Activated CD8-positive, alpha-beta memory T cell treated with anti-CD3 and anti-CD28 coated beads, Interleukin-2, amount 50 U/mL, for 48 hours (primary cell): ENCODE measurements at places on chromosomes 6 and 20.
A peak's percentile ranks its signal among the peaks of the same experiment; 100 is the strongest.

- no peak for DNase-seq
Observed at GRCh38 chr20:8242066-8242465, 110.0 kb downstream of the PLCB1 start.

GRCh38 chr6:119105282-119105681, 26.8 kb upstream of the FAM184A start:
- DNase-seq: no peak

DNA sequence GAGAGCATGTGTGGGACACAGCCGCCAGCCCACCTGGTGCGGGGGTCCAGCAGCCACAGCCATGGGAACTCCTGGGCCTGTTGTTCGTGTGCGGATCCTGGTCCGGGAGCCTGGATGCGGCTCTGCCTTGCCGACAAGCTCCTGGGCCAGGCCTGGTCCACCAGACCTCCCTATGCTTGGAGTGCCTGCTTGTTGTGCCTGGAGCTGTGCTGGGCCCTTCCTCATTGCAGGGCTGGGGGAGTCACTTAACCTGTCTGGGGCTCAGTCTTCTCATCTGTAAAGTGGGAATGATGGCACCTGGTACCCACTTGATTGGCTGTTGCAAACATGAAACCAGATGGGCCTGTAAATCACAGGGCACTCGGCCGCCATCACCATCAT, 2.6 kb upstream of the OSBPL2 start:
- DNase-seq: no peak

- no peak for DNase-seq
Observed at GRCh38 chr6:122200440-122200839, 199.0 kb upstream of the HSF2 start.

DNA sequence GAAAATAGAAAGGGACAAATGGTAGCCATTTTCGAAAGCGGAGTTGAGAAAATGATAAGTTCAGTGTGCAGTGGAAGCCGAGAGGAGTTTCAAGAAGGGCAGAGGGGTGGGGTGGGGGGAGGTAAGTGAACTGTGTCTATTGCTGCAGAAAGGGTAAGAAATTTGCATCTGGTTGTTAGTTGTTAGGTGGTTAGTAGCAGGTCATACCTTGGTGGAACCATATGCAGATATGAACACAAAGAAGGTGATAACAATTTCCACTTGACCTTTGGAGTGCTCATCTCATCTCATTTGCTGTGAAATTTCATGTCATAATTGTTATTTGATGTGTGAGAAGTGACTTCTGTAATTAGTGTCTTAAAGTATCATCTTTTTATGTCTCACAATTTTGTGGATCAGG, 288.2 kb downstream of the QKI start:
- DNase-seq: no peak

GRCh38 chr20:54822386-54822785, 347.0 kb downstream of the DOK5 start:
- no peak for DNase-seq

DNA sequence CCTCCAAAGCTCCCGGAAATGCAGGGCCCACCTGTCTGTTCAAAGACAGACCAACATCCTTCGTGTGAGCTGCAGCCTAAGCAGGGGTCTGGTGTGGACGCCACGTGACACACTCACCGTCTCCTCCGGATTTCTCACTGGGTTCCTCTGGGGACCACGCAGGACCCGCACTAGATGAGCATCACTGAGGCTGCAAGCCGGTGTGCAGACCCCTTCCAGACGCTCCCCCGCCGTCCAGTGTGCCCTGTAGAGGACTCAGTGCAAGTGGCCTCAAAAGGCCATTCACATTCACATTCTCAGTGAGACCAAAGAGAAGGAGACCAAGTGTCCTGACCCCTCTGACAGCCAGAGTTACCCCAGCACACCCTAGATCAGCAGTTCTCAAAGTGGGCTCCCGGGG, 91.2 kb upstream of the QKI start:
- DNase-seq: no peak

DNA sequence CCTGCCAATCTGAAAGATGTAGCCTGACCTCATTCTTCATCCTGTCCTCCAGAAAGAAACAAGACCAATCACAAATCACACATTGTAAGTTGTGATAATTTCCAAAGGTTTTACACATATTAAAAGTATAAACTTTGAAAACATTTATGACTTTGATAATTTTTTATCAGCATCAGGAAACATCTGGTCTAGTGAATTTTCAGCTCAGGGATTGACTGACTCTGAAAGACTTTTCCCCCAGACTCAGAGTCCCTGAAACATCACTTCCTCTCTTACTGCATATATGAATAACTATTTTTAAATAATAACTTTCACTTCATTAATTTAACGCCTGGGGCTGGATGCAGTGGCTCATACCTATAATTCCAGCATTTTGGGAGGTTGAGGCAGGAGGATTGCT, 48.5 kb upstream of the SSTR4 start:
- DNase-seq: no peak

DNA sequence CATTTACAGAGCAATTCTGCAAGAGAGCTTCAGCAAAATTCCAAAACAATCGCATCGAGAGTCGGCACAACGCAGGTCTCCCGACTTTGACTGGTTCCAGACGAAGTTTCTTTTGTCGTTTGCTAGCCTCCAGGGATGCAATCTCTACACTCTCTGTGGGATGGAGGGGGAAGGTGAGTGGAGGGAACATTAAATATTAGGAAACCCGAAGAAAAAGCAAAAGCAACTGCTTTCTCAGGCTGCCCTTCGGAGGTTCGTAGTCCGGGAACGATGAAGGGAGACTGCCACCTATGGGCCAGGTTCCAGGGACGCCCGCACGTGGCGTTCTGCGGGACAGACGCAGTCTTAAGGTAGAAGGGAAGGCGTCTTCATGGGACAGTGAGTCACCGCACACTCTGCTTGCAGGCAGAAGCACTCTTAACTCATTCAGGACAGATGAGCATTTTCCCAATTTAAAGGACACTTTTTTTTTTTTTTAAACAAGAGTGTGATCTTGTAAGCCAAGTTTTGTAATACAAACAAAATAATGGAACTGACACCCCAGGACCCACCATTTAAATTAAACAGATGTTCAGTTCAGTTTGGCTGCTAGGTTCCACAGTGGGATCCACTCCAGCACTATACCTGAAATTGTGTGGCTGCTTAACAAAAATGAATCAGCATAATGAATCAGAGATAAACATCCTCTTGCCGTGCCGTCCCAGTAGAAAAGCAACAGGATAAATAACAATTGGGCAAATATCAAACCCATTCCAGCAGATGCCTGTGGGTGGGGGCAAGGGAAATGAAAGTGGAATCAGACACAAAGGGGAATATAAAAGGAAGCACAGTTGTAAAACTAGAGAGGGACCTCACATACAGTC, 65.8 kb upstream of the ARMC2 start:
- peak; percentile 87 for DNase-seq

GRCh38 chr6:138396709-138397108, 7.3 kb upstream of the HEBP2 start:
- DNase-seq: no peak

DNA sequence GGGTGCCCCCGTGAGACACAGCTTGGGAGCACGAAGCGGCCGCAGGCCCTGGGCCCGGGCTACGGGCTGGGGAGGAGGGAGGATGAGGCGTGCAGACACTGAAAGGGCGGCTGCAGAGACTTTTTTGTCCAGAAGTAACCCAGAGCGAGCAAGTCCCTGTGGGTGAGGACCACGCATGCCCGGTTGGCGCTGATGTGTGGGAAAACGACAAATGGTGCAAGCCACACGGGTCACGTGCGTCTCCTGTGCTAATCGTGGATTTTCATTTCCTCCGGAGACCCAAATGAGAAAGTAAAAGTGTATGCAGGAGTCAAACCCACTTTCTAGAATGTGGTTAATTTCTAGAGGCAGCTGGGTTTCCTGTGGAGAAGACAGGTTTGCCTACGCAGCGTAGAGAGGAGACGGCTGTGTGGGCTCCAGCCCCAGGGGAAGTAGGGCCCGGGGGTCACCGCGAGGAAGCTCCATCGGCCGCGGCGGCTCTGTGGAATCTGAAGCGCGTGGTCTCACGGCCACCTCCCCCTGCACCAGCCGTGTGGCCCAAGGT, 19.0 kb downstream of the DLL1 start:
- peak; percentile 82 for DNase-seq

- DNase-seq: peak; percentile 79
Observed at GRCh38 chr20:50561379-50562078, 51.3 kb downstream of the PTPN1 start.

GRCh38 chr6:138103871-138104270, 3.3 kb downstream of the PERP start:
- no peak for DNase-seq

GRCh38 chr6:90197854-90198496, 98.7 kb downstream of the BACH2 start:
- no peak for DNase-seq

DNA sequence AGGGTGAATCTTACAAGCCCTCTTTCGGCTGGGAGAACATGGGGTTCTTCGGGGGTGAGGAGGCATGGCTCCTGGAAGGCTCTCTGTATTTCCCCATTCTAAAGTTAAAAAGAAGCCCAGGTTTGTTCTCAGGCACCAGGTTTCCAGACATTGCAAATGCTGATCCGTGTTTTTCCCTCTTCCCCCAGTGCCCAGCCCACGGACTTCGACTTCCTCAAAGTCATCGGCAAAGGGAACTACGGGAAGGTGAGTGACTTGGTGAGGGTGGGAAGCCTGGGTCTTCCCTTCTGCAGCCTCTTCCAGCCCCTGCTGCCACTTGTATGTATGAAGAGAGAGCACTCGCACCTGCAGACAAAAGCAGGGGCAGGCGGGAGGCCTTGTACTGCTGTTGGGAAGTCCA, 8.7 kb downstream of the SGK2 start:
- no peak for DNase-seq

DNA sequence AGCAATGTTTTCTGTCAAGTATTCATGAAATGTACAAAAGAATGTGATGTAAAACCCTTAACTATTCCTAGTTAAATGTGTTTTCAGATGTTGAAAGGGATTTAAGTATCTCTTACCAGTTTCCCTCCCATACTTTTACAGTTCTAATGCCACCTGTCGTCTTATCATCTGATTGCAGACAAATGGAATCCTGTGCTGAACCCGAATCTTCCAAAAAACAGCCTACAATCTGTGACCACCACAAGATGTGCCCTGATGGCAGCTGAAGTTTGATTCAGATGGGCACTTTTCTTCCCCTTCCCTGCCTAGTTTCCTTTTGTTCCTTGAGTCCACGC, 1.9 kb downstream of the TOMM6 start:
- DNase-seq: peak; percentile 12

DNA sequence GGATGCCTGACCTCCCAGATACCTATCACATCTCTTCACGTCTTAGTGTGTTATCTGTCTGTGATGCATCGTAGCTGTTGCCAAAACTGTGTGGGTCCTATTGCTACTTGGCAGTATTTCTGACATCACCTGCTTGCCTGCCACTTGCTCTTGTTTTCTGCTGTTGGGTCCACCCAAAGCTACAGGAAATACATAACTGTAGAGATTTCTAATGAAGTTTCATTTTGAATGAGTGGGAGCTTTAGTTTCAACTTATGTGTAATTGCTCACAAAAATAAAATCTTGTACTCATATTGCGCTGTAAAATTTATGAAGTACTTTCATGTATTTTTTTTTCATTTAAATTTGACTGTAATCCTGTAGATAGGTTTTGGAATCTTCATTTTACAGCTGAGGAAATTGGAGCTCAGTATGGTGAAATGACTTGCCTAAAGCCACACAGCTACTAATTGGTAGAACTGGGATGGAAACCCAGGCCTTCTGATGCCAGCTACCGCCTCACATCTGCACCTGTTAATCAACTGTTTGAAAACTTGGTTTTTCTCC, 113.6 kb upstream of the MAN1A1 start:
- DNase-seq: no peak

- DNase-seq: no peak
Observed at GRCh38 chr20:11891776-11892545, 25.7 kb upstream of the BTBD3 start.

DNA sequence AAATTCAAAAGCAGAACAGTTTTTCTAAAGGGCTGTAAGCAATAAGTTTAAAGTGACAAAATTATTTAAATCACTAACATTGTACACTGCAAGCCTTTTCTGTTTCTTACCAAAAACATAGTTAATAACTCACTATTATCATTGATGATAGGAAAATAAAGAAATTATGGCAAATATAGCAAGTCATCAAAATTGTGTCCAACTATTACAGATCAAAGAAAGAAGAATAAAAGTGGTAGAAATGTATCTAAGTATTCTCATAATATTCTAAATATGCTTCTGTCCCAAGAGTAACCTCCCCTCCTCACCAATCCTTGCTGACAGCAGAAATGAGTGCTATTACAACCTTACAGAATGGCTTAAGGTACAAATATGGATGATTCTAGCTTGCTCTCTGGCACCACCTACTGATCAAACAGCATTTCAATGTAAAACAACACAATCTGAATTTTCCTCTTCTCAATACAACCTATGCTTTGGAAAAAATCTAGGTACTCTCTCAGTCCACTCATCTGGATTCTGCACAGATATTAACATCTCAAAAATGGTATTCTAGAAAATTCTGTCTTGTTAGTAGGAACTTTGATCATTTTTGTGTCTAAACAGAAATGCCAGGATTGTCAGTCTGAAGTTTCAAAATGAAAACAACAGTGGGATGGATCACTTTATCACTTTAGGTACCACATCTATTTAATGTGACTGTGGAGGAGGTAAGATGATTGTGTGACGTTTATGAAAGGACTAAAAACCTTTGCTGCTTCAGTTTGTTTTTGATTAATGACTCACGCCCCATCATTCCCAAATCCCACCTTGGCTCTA, 40.9 kb downstream of the ZFP64 start:
- DNase-seq: no peak

- no peak for DNase-seq
Observed at GRCh38 chr6:38391626-38392579, 247.8 kb downstream of the BTBD9 start.

GRCh38 chr6:139126255-139126654, 8.6 kb upstream of the HECA start:
- no peak for DNase-seq

GRCh38 chr20:12829170-12829569, 179.6 kb upstream of the SPTLC3 start:
- no peak for DNase-seq

- DNase-seq: no peak
Observed at GRCh38 chr6:80197986-80198385, 91.5 kb downstream of the BCKDHB start.

- DNase-seq: no peak
Observed at GRCh38 chr6:139534472-139535115, 160.1 kb upstream of the CITED2 start.

DNA sequence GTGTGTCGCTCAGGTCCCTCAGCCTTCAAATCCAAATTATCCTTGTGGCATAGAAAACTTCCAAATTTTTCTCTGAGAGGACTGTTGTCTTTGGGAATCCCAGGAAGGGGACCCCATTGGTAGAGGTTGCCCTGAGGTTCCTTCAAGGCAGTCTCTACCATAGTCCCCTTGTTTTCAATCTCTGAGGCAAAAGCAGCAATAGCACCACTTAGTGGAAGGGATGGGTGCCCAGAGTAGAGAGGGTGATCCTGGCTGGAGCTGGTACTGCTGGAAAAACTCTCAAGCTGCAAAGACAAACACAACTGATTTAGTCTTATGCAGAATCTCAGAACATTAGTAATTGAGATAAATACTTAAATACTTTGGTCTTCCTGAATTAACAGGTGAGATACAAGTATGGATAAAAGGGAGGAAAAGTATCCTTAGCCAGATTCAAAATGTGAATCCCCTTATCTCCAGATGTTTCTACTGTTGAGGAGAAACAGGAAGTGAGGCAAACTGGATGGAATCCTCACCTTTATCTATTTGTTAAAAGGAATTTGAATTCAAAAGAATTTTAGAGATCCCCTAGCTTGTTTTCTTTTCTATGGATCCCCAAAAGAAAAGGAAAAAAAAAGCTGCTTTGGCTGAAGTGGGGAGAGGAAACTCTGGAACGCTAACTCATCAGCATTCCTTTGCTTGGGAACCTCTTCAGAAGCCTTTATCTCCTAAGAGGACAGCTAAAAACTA, 13.4 kb downstream of the ZNF318 start:
- DNase-seq: no peak
